ENCODE measurements at places on chromosomes 7 and 10. TPM values are rescaled to one million over a fixed set of nuclear protein-coding genes. Genes with fewer than 3 reads are reported as not detected.

GRCh38 chr10:3882855-3883254 is 97.8 kb upstream of the KLF6 start:
- no peak for DNase-seq
- H3K27me3 ChIP-seq, result peaks cover 1% of the 10 kb centered on the region
- H3K36me3 ChIP-seq, result peaks cover 5% of the 10 kb centered on the region
- peaks cover 9% of the 10 kb centered on the region for H3K4me1 ChIP-seq
- H3K27ac ChIP-seq, result no peak overlapping the region

- no peak overlapping the region for H3K4me3 ChIP-seq
- H3K27me3 ChIP-seq, result peaks cover 2% of the 10 kb centered on the region
- no peak overlapping the region for H3K27ac ChIP-seq
- H3K4me1 ChIP-seq, result peaks cover 6% of the 10 kb centered on the region
- no peaks in the 10 kb centered on the region for H3K36me3 ChIP-seq
- DNase-seq, result peak; percentile 51
These were observed 22.2 kb upstream of the EXOC4 start for GRCh38 chr7:133230591-133231194.

DNA sequence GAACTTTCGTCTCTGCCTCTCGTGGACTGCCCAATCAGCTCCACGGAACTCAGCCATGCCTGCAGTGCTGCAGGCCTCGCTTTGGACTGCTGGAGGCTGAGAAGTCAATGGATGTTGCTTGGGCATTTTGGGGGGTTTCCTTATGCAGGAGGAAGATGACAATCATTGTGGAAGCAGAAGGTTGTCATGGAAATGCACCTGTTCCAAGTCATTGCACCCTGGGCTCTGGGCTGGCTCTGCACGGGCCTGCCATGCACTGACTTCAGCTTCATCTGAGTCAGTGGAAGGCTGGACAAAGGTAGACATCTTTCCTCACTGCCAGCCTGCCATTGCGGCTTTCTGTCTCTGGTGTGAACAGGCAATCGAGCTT is 217.3 kb downstream of the RPS24 start:
- H3K27ac ChIP-seq, result no peak overlapping the region
- H3K4me1 ChIP-seq, result no peaks in the 10 kb centered on the region
- no peak overlapping the region for H3K4me3 ChIP-seq
- DNase-seq, result no peak

GRCh38 chr7:122135275-122135674 is 8.8 kb downstream of the AASS start:
- peaks cover 12% of the 10 kb centered on the region for H3K4me1 ChIP-seq
- DNase-seq, result no peak
- no peak overlapping the region for H3K27ac ChIP-seq
- H3K4me3 ChIP-seq, result no peak overlapping the region

DNA sequence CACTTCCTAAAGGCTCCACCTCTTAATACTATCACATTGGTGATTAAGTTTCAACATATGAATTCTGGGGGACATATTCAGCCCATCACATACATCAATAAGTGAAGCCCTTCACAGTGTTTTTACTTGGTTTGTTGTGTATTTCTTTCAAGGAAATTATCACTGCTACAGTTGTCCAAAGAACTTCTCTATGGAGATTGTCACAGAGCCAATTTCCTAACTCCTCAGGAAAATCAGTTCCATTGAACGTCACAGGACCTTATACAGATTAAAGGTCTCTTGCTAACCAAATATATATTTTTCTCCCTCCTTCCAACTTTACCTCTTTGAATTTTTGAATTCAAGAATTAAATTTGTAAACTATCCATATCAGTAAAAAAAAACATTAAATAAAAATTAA is 114.3 kb downstream of the LRRN3 start:
- H3K36me3 ChIP-seq, result no peaks in the 10 kb centered on the region
- no peak overlapping the region for H3K27ac ChIP-seq
- no peaks in the 10 kb centered on the region for H3K27me3 ChIP-seq

DNA sequence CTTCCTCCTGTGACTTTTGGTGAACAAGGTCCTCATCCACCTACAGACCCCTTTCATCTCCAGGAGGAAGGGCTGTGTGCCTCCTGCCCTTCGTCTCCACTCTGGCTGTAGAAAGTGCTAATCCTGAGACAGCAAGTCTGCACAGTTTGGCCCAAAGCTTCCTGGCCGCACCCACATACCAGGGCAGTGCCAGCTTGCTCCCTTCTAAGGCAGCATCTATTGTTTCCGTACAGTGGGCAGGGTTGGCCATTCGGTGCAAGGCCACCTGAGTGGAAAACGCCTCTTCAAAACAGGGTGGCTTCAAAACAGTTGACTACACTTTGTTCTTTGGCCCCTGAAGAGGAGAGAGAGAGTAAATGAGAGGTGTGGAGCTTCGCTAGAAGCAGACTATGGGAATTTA is 134.1 kb upstream of the KLF14 start:
- no peak for DNase-seq
- no peaks in the 10 kb centered on the region for H3K36me3 ChIP-seq
- H3K27ac ChIP-seq, result no peak overlapping the region
- H3K4me3 ChIP-seq, result no peak overlapping the region
- no peaks in the 10 kb centered on the region for H3K27me3 ChIP-seq

DNA sequence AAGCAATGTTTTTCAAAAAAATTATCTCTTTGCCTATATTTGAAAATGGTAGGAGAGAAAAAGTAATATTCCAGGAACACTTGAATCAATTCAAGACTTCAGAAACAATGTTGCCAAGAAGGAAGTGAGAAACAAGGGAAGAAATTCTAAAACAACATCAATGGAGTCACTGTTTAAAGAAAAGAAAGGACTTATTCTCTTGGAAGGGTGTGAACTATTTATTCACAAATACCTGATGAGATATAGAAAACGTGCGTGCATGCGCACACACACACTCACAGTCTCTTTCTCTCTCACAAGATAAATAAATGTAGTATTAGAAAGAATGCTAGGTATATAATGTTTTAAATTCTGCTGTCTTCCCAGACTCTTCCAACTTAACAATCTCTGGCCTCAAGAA is 117.2 kb upstream of the FAM133B start:
- peaks cover 9% of the 10 kb centered on the region for H3K36me3 ChIP-seq
- H3K4me3 ChIP-seq, result no peak overlapping the region
- H3K27me3 ChIP-seq, result no peaks in the 10 kb centered on the region

DNA sequence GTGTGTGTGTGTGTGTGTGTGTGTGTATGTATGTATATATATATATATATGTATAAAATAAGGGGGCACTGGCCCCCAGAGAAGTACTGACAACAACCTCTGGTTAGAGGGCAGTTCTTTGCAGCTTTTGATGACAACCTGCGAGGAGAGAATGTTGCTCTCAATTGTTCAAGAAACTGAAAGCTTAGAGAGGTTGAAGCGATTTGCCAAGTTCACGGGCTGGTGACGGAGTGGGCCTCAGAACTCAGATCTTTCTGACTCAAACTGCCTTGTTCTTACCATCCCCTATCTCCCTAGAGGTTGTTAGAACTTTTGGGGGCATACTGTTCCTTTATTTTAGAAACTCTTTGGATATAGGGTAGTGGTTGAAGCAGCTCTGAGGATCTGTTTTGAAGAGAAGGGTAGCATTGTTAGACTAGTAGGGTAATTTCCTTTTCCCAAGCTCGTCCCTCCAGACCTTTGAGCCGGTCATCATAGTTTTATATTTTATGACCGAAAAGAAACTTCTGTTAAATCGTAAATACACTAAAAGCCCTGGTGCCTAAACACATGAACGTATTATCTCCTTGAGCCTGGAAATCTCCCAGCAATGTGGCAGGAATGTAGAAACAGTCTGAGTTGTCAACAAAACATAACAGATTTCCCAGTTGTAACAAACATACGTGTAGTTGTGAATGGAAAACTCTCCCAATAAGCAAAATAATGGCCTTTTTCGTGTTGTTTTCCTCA is 541.7 kb upstream of the GALNT17 start:
- peaks cover 2% of the 10 kb centered on the region for H3K27me3 ChIP-seq
- no peaks in the 10 kb centered on the region for H3K36me3 ChIP-seq
- DNase-seq, result no peak
- H3K4me3 ChIP-seq, result no peak overlapping the region

GRCh38 chr10:69638642-69639041 is 8.6 kb downstream of the FAM241B start:
- no peak overlapping the region for H3K27ac ChIP-seq
- peaks cover 3% of the 10 kb centered on the region for H3K27me3 ChIP-seq
- H3K4me1 ChIP-seq, result peaks cover 2% of the 10 kb centered on the region
- no peaks in the 10 kb centered on the region for H3K36me3 ChIP-seq
- DNase-seq, result no peak

GRCh38 chr10:116526219-116526618 is 19.5 kb upstream of the PNLIP start:
- DNase-seq, result no peak
- no peaks in the 10 kb centered on the region for H3K36me3 ChIP-seq
- H3K27ac ChIP-seq, result no peak overlapping the region

SLC18A2 gene
- 12.0 TPM for total RNA-seq

TEX47 gene
- total RNA-seq, result not detected

NOLC1 gene
- 59.5 TPM for total RNA-seq

CALML3 gene
- total RNA-seq, result not detected

ARHGEF5 gene
- 0.93 TPM for total RNA-seq

CLDN3 gene
- not detected for total RNA-seq

ATG9B gene
- total RNA-seq, result 9.4 TPM

LOXL4 gene
- total RNA-seq, result 6.1 TPM

TAS2R5 gene
- 1.3 TPM for total RNA-seq

CPA2 gene
- not detected for total RNA-seq

SEMA3A gene
- total RNA-seq, result 16.3 TPM

Data from glutamatergic neuron (in vitro differentiated cells).